ENCODE measurements at places on chromosomes 12 and 14.
A peak's percentile ranks its signal among the peaks of the same experiment; 100 is the strongest.

DNA sequence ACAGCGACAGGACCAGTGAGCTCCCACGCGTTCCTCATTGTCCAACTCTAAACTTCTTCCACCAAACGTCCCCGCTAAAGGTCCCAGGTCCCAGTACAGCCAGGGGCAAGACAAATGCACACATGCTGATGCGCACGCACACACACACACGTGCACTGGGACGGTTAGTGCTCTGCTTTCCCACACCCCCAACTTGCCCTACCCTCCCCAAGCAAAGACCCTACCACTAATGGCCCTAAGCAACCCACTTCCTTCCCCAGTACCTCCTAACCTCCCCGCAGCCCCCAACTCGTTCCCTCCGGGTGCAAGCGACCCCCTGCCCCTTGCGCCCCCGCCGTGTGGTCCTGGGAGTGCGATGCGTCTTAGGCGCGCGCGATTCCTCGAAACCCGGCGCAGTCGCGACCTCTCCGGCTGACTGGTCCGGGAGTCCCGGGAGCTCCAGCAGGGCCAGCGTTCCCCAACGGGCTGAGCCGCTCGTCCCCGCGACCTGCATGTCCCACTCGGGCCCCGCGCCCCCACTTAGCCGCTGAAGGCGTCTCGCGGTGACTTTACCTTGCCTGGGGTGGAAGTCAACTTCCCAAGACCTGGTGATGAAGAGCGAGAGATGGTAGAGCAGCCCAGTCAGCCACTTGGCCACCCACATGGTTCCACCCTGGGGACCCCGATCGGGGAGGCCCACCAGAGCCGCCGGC is 578 bp downstream of the ADAMTS20 start:
- DNase-seq: peak; percentile 26

DNA sequence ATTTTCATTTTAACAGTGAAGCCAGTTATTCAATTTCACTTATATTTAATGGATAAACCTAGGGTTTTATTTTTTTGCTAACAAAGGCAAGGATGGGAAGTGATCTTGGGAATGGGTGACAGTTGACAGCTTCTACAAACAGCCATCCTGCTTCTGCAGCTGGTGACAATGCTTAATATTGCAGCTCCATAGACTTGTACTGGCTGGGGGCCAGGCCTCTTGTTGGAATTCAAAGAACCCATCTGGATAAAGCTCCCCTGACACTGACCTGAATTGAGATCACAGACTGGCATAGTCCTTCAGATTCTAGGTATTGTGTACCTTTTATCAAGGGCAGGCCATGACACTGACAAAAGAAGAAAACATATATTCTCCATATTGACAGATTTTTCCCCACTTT is 664.6 kb upstream of the FOXG1 start:
- DNase-seq: no peak

DNA sequence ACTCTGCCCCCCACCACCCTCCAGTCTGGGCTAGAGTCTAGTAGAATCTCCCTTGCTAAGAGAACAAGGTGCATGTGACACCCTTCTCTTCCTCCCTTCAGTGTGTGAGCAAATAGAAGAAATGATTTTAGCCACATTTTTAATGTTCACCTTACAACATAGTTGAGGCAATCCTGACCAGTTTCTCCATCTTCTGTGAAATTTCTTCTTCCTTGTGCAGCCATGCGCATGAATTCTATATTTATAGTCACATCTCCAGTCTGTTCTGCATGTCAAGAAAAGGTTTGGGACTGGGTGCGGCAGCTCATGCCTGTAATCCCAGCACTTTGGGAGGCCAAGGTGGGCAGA is 9.5 kb upstream of the LTA4H start:
- DNase-seq: no peak

GRCh38 chr12:24287963-24288362 is 338.5 kb upstream of the SOX5 start:
- DNase-seq: no peak

DNA sequence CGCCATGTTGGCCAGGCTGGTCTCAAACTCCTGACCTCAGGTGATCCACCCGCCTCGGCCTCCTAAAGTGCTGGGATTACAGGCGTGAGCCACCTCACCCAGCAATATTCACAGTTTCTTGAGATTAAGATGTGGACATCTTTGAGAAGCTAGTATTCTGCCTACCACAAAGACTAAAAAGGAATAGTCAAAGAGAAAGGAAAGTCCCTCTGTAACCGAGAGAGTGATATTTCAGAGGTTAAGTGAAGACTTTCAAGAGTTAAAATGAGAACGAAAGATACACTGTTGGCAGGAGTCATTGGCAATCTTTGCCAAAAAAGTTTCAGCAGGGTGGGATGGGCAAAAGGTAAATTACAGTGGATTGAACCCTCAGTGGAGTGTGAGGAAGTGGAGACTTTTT is 15.6 kb downstream of the DGKA start:
- DNase-seq: peak; percentile 57

GRCh38 chr12:34340534-34341361 is 318.5 kb downstream of the ALG10 start:
- no peak for DNase-seq

DNA sequence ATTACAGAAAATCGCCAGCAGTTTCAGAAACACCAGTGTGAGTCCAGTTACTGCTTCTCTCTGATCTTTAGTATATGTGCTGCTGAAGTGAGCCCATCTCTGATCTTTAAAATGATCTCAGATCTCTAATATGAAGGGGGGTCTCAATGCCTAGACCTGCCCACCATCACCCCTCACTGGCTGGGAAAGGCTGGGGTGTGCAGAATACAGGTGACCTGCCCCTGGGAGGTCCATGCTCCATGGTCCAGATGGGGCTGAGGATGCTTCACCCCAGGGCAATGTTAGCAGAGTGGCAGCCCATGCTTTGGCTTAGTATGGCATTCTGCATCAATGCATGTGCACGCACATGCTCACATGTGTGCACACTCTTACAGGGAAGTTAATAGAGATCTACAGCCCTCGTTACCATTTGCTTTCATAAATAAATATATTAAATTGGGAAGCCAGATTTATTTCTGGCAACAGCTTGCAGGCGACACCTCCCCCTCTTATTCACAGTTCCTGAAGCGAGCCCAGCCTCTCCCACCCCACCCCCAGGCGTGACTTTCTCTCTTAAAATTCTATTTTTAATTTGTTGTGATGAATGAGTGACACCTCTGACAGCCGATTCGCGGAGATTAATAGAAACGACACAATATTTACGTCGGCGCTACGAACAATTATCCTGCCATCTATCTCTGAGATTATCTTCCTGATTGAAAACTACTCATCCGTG is 104.7 kb upstream of the ESRRB start:
- DNase-seq: no peak

- no peak for DNase-seq
Observed at GRCh38 chr12:87427770-87428169, 601.4 kb downstream of the C12orf50 start.

DNA sequence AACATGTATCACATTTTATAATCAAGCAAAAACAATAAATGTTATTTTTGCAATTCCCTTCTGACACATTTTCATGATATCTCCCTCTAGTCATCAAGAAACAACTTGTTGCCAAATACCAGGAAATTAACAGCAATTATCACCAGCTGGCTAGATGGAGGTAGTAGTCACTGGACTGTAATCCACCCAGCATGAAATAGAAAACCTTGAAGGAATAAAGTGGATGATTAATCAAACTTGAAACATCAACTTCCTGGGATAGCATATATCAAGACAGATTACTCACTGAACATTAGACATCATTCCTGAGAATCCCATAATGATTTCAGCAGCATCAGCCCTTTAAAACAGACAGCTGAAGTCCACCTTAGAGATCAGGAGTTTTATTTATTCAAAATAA is 259.0 kb downstream of the CCDC59 start:
- DNase-seq: no peak

GRCh38 chr12:54438517-54438916 is 19.5 kb upstream of the ITGA5 start:
- DNase-seq: no peak

DNA sequence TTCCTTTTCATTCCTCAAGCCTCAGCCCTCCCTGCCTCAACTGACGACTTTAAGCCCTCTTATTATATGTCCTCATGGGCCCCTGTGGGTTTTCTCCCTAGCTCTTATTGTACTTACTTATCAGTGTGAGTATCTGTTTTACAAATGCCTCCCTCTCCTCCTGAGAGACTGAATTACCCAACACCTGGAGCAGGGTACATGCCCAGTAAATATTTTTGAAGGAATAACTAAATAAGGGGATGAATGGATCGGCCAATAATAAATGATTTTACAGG is 95.8 kb upstream of the SLC35F4 start:
- no peak for DNase-seq

GRCh38 chr14:90616313-90616712 is 199.9 kb downstream of the TTC7B start:
- no peak for DNase-seq

- no peak for DNase-seq
Observed at GRCh38 chr14:64997108-64997794, 10.6 kb downstream of the FNTB start.

DNA sequence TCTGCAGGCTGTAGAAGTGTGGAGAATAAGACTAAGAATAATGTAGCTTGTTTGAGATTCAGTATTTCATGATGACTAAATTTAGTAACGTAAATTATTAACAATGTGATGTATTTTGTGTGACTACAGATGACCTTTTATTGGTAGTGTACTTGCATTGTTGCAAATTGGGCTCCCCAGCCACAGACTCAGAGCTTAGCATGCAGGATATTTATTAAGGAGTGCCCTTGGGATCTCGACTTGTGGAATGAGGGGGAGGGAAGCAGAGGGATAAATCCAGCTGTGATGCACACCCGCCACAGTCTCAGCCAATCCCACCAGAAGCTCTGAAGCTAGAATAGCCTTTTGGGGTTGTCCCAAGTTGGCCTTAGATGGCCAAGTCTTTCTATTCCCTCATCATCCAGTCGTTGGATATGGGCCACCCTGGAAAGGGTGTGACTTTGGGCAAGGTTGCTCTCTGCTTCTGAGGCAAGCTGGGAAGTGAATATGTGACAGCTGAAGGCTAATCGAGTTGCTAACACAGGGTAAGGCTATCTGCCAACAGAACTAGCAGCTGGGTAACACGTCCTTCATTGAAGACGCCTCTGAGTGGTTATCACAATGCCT is 42.1 kb upstream of the USP44 start:
- DNase-seq: no peak

GRCh38 chr14:104609666-104610065 is 5.1 kb upstream of the TMEM179 start:
- DNase-seq: no peak

DNA sequence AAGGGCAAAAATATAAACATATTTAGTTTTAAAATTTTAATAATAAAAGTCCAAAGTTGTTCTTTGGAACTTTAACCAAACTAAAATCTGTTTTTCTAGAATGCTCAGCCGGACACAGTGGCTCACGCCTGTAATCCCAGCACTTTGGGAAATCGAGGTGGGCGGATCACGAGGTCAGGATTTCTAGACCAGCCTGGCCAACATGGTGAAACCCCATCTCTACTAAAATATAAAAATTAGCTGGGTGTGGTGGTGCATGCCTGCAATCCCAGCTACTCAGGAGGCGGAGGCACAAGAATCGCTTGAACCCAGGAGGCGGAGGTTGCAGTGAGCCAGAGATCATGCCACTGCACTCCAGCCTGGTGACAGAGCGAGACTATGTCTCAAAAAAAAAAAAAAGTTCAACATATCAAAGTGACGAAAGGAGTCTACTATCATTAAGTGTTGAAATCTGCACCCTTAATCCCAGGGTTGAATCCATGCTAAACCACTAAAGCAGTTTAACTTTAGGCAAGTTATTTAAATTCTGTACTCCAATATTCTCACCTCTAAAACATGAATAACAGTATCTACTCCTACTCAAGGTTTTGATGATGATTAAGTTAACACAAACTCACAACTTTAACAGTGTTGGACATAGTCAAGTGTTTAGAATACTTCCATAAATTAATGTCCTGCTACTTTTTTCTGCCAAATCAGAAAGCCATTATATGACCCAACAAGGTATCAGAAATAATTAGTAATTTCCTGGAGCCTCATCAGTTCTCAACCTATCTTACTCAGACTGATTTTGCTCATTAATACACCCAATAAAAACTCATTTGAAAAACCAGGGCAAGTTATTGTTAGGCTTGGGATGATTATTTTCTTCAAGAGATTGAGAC is 11.0 kb downstream of the HNRNPC start:
- no peak for DNase-seq

DNA sequence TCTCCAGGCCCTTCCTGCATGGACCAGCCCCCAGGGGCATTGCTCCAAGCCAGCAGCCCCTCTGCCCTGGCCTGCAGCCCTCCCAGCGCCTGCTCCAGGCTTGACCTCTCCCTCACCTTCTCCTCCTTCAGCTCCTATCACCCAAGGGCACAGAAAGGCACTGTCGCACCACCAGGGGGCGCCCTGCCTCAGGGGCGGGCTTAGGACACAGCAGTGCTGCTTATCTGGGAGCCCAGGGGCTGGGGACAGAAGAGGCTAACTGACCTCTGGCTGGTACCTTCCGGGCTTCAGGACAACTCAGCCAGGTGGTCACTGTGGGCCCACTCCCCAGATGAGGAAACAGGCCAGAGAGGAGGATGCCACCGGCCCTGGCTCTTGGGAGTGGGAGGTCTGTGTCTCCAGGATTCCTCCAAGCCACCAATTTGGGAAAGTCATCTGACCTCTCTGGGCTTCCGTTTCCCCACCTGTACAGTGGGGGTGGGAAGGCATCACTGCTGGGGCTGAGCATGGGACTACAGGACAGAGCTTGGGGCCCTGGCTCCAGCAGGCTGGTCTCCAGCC is 25.3 kb upstream of the GPR132 start:
- peak; percentile 89 for DNase-seq

DNA sequence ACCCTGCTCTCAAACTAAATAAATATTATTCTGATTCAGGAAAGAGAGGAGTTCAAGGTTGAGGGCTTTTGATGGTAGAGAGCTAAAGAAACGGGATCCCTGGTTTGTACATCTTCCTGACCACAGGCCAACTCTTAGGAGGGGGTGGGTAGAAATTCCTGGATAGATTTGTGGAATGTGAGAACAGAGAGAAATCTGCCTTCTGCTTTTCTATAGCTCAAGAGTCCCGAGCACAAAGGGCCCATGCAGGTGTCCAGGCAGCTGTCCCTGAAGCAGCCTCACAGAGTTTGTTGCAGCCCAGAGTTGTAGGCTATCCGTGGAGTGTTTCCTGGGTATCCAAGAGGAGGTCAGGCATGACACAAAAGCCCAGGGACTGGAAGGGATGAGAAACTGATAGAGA is 198.6 kb downstream of the BCAT1 start:
- no peak for DNase-seq

GRCh38 chr14:63551332-63551731 is 8.2 kb upstream of the PPP2R5E start:
- DNase-seq: no peak

DNA sequence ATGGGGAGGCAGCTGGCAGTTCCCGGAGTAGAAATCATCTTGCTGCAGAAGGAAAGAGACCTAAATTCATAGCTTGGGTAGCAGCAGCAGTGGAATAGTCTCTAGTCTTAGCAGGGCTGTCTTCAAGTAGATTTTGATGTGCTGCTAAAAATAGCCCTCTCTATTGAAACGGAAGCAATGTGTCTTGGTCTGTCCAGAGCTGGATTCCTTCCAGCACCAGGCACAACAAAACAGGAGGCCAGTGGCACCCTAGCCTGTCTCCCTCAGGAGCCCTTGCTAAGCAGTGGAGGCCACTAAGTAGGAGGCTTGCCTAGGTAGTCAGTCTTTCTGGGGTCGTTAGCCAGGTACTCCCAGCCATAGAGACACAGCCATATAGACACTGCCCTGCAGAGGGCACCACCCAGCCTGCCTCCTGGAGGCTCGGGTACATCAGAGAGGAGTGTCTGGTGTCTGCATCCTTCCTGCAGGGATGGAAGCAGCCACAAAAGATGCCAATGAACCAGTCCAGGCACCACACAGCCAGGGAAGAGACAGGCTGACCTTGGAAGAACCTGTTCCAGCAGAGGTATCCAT is 97.5 kb downstream of the CRACR2A start:
- peak; percentile 57 for DNase-seq

- no peak for DNase-seq
Observed at GRCh38 chr14:21965042-21965441, 291.4 kb upstream of the OR4E1 start.

Data from GM13976 (cell line).